ENCODE measurements at places on chromosomes 1 and 21. TPM values are rescaled to one million over a fixed set of nuclear protein-coding genes. Genes with fewer than 3 reads are reported as not detected.

The CD34 gene
- 0.05 TPM for total RNA-seq

The FBXO2 gene
- total RNA-seq: 10.7 TPM

The PDE9A gene
- total RNA-seq: 5.8 TPM

The SLC1A7 gene
- total RNA-seq: not detected

The RSPH1 gene
- total RNA-seq: 0.64 TPM

The ESPN gene
- total RNA-seq: not detected

The NEK7 gene
- 75.4 TPM for total RNA-seq

The MROH9 gene
- not detected for total RNA-seq

The RPTN gene
- not detected for total RNA-seq

The ANKRD65 gene
- not detected for total RNA-seq

The SLC19A2 gene
- 3.9 TPM for total RNA-seq

The OR10K2 gene
- not detected for total RNA-seq

The CASQ2 gene
- not detected for total RNA-seq

The MAP1LC3C gene
- not detected for total RNA-seq

The DPYD gene
- total RNA-seq: 19.0 TPM

The EFNA3 gene
- 1.6 TPM for total RNA-seq

The GBP5 gene
- total RNA-seq: 25.2 TPM

The C1QTNF12 gene
- total RNA-seq: 6.1 TPM

The TRIM58 gene
- 0.84 TPM for total RNA-seq

The PKP1 gene
- not detected for total RNA-seq

The KRTAP12-3 gene
- total RNA-seq: not detected
